ENCODE measurements at places on chromosomes 11 and 22. TPM values are rescaled to one million over a fixed set of nuclear protein-coding genes. Genes with fewer than 3 reads are reported as not detected.

CEP126 gene
- total RNA-seq, result 0.97 TPM

DNA sequence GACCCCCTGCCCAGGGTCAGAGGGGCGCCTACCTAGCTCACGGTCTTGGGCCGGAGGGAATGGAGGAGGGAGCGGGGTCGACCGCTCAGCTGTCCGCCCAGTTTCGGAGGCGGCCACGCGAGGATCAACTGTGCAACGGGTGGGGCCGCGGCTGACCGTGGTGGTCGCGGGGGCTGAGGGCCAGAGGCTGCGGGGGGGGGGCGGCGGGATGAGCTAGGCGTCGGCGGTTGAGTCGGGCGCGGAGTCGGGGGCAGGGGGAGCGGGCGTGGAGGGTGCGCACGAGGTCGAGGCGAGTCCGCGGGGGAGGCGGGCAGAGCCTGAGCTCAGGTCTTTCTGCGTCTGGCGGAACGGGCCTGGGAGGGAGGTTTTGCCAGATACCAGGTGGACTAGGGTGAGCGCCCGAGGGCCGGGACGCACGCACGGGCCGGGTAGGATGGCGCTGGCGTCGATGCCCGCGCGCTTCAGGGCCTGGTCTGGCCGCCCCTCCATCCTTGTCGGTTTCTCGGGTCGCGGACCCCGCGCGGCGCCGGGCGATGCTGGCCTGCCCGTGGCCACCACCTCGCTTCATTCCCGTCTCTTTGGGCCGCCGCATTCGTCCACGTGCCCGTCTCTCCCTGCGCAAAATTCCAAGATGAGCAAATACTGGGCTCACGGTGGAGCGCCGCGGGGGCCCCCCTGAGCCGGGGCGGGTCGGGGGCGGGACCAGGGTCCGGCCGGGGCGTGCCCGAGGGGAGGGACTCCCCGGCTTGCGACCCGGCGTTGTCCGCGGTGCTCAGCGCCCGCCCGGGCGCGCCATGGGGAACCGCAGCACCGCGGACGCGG lies at the start of gene DRD4:
Gene DRD4, plus strand, starts transcription at position 759 of the 822 bp plus-strand sequence. Its CDS starts 36 bp downstream, at position 795.
- peak; percentile 40 for DNase-seq

- no peak for DNase-seq
These were observed 5.1 kb upstream of the KRTAP5-9 start for GRCh38 chr11:71542879-71543777.

DNA sequence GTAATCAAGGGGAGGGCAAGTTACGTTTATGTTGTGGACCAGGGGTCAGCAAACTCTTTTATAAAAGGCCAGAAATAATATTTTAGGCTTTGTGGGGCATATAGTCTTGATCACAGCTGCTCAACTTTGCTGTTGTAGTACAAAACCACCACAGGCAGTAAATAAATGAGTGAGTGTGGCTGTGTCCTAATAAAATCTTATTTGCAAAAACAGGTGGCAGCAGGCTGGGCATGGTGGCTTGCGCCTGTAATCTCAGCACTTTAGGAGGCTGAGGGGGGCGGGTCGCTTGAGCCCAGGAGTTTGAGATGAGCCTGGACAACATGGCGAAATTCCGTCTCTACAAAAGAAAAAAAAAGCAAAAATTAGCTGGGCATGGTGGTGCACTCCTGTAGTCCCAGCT lies 57.9 kb upstream of the NUP160 start:
- no peak for DNase-seq

DNA sequence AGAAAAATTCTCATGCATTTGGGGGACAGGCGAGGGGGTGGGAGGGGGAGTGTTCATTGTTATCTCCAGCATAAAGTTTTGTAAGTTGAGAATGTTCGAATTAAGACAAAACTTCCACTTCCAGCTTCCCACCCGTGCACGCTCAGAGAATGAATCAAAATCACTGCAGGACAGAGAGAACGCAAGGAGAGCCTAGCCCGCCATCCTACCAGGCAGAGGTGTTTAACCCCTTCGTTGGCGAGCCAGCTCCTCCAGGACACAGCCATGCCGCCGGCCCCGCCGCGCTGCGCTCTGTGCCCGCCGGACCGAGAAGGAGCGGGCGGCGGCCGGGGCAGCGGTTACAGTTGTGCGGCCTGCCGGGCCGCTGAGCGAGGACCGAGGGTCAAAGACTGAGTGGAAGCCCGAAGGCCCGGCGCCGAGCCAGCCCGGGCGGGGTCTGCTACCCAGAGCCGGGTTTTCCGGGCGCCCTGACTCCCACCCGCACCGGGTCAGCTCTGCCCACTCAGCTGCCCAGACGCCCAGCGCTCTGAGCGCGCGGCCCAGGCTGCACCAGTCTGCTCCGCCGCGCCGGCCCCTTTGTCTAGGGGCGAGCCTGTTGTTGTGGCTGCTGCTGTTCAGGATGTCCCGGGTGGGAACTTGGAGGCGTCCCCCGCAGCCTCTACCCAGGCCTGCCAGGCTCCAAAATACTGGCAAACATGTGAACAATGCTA lies at the start of gene NOX4:
Gene NOX4, minus strand, starts transcription at position 395 of the 710 bp plus-strand sequence. Its CDS starts 129 bp downstream, at position 266.
- peak; percentile 16 for DNase-seq

GRCh38 chr11:128582496-128583366 lies 4.6 kb downstream of the ETS1 start:
- DNase-seq, result peak; percentile 95

DNA sequence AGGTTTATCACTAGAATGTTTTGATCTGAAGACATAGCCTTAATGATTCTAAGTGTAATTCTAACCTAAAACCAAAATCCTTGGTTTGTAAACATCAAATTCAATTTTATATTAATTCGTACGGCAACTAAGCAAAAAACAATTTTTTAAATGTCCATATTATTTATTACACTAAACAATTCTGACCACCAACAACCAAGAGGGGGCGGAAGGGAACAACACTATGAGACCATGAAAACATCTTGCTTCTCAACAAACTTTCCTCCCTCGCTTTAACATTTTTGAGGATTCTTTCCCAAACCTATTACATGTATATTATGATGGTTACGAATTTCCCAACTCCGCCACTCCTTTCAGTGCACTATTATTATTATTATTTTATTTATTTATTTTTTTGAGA lies 6.5 kb upstream of the UCP2 start:
- DNase-seq, result no peak

DNA sequence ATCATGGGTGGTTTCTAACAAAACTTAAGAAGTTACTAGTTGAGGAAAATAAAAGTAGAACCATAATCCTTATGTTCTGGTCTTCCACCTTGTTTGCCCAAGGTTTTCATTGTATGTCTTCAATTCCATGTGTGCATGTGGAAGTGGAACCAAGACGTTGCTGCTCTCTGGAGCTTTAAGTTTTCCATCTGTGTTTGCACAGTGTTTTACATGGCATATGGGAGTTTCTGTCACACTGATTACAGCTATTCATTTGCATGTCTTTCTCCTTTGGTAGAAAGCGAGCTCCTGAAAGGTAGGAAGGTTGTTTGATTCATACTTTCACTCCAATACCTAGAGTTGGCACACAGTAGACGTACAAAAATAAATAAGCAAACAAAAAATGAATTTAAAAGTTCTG lies 112.6 kb upstream of the LUZP2 start:
- DNase-seq, result no peak

DNA sequence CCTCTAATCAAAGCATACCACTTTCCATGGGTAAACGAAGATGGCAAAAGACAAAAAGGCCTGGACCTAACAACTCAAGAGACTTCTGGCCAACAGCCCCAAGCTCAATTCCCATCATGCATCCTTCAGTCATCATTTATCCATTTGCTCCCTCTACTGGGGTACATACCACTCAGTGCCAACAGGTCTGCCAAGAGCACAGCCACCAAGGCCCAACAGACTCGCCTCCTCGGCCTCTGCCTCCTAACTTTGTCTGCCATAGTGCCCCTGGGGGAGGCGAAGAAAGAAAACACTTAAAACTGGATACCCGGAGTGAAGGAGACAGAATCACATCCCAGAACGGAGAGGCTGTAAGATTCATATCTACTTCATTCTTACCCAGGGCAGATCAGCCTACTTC lies 1.1 kb downstream of the HYOU1 start:
- DNase-seq, result peak; percentile 8

DNA sequence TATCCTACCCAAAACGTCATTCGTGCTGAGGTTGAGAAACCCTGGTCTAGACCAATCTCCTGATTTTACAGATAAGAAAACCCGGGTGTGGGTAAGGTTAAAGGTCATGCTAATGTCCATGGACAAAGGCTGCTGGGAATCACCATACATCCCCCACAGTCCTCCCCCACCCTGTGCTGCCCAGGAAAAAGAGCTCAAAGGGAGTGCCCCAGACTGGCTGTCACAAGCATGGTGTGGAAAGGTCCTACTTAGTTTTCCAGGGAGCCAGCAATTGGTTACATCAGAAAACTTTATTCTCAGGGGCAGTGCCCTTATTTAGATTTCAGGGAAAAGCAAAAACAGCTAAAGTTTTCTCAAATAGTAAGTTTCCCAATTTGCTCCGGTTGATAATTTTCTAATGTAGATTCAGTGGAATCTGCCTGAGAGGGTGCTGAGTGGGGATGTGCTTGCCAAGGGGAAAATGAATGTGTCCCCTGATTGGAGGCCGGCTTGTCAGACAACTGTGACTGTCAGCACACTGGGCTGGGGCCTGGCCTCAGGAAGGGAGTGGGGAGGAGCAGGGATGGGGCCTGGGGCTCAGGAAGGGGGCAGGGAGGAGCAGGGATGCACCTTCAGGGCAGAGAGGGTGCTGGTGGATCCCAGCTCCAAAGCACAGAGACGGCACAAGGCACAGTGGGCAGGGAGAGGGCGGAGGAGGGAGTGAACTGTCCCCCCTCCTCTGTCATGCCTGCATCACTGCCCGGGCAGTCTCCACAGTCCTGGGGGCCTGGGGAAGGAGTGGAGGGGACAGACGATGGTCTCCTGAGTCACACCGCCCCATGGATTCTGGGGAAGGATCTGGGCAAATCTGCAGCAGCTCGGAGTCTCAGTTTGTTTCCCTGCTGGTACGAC lies 263.6 kb downstream of the KIRREL3 start:
- DNase-seq, result no peak

YPEL4 gene
- 0.43 TPM for total RNA-seq

Measured in fibroblast of villous mesenchyme (primary cell).